Activated T-helper 2 cell treated with anti-CD3 and anti-CD28 coated beads, Interferon-gamma antibody, Interleukin-2, Interleukin-4, amounts not matched to agents 10 μg/mL and 5 μg/mL and 100 μg/mL, durations not matched to agents 14 hours and 24 hours and 36 hours (primary cell): ENCODE measurements at places on chromosomes 5 and 9. TPM values are rescaled to one million over a fixed set of nuclear protein-coding genes. Genes with fewer than 3 reads are reported as not detected.

DNA sequence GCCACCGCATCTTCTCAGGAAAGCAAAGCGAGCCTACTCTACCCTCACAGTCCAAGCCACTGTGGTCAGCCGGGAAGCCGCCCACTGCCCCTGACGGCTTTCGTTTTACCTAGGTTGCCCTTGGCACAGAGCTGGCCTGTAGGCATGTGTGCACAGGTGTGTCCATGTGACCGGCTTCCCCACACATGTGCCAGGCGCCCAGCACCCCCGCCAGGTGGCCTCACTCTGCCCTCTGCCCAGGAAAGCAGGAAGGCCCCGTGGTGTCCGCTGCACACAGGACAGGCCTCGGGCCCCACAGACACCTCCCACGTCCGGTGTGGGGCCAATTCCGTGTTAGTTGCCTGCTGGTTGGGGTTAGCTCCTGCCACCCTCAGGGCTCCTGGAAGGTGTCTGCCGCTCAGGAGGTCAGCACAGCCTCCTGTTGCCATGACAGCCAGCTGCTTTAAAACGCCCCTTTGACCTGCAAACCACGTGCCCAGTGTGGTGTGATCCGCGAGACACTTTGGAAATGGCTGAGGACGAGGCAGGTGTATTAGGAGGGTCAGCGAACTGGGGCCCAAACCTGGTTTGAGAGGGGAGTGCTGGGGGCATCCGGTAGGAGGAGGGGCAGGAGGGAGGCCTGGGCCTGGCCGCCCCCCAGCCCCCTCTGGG is 28.7 kb downstream of the TPPP start:
- no peak for DNase-seq

- DNase-seq: no peak
Observed at GRCh38 chr5:3331819-3332218, 263.8 kb upstream of the IRX1 start.

DNA sequence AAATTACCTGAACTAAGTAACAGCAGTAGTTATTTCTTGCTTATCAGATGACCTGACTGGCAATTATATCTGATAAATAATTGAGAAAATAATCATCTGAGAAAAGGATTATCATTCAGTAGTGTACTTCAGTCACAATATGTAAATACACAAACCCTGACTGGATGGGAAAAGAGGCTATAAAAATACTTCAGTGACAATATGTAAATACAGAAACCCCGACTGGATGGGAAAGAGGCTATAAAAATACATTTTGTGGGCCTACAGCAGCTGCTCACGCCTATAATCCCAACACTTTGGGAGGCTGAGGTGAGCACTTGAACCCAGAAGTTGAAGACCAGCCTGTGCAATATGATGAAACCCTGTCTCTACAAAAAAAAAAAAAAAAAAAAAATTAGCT is 11.1 kb downstream of the UBAP2 start:
- DNase-seq: no peak

DNA sequence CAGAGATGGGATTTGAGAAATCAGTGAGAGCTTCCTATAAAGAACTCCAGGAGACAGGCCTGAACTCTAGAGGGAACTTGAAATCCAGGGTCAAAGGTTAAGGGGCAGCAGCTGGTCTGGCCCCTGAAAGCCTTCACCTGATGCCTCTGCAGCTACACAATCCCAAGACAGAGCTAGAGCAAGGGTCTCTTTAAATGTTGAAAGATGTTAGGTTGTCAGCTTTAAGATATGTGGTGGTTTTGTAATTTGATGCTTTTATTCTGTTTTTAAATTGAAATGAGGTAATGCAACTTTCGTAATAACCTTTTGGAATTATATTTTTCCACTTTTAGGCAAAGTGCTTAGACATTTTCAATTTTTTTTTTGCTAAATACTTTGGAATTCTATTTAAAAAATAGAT is 2.4 kb downstream of the SOWAHA start:
- DNase-seq: no peak

GRCh38 chr5:169696621-169697510 is 59.8 kb downstream of the DOCK2 start:
- DNase-seq: no peak

DNA sequence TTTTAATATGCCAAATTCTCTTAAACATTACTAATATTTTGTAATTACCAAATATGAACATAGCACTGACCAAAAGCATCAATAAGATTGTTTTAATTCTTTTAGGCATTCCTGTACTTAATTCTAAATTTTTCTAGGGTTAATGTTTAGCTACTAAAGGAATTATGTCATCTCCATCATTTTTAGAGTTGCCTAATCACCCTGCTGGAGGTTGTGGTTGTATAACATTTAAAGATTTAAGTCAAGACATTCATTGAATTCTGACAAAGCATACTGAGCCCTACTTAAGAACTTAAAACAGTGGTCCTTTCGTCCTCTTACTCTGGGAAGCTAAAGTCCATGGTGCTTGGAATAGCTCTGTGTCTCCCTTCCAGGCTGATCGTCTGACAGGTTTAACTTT is 28.1 kb upstream of the DAB2 start:
- DNase-seq: no peak

- no peak for DNase-seq
Observed at GRCh38 chr5:132457371-132458225, 33.0 kb downstream of the IRF1 start.

- no peak for DNase-seq
Observed at GRCh38 chr5:50963971-50964745, 297.7 kb downstream of the PARP8 start.

DNA sequence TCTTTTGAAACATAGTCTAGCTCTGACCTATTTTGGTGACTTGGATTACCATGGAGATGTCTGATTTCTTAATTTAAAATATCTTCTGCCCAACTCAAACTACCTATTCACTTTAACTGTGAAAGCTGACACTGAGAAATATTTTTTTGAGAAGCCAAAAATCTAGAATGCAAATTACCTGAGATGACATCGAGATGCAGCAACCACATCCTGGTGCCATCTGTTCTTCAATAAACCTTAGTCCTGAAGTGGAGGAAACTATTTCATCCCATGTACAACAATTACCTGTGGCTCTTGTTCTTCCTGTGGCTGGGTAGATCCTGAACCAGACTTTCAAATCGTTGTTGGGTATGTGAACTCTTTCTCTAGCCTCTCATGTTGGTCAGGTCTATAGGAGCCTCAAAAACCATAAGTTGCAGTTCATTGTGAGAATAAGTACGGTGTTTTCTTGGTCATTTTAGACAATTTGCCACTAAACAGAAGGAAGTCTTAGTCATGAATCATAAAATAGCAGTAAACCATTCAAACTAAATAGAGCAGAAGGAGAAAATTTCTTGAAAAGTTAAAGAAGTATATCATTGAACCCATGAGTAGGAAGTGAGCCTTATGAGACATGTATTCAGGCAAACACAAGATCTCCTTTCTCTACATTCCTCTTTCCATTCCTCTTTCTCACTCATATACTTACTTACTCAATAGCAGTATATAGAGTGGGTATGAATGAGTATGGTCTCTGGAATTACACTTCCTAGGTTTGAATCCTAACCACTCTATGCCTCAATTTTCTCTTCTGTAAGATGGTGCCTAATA is 176.0 kb downstream of the HMHB1 start:
- no peak for DNase-seq

- DNase-seq: no peak
Observed at GRCh38 chr5:59119480-59119879, 536.6 kb downstream of the RAB3C start.

DNA sequence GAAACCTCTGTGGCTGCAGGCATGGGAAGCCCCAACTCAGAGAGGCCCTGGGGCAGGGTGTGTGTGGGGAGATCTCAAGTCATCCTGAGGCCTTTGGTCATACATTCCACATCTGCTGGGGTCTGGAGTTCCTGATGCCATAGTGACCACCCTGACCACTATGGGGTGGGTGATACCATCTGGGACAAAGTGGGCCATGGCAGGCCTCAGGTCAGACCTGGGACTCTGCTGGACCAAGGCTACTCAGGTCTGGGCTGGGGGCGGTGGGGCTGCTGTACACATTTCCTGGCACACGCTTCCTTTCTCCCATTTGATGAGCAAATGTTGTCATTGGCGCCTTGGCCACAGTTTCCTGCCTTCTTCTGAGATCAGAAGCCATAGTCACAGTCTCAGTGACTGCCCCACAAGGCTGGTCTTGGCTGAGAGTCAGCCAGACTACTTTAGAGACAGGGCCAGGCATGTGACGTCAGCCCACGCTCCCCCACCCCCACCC is 15.1 kb upstream of the ACSL6 start:
- no peak for DNase-seq

GRCh38 chr9:15111071-15111470 is 195.9 kb downstream of the TTC39B start:
- DNase-seq: no peak

- no peak for DNase-seq
Observed at GRCh38 chr9:70924895-70925547, 196.4 kb downstream of the TRPM3 start.

DNA sequence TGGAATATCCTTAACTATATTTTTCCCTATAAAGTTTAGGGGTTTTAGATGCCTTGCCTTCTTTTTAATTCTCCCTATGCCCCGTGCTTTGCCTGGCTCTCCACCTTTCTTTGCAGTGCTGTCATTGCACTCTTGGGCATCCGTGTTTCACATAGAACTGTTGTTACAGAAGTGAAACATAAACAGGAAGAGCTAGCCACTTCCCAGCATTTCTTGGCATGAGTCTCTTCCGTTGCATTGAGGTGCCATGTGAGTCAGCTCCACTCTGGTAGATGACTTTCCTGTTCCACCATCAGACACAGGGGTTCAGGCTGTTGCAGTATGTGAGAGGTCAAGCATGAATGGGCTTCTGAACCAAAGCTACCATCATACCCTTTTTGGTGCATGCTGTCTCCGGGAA is 73.4 kb downstream of the ANGPTL2 start:
- peak; percentile 24 for DNase-seq

DNA sequence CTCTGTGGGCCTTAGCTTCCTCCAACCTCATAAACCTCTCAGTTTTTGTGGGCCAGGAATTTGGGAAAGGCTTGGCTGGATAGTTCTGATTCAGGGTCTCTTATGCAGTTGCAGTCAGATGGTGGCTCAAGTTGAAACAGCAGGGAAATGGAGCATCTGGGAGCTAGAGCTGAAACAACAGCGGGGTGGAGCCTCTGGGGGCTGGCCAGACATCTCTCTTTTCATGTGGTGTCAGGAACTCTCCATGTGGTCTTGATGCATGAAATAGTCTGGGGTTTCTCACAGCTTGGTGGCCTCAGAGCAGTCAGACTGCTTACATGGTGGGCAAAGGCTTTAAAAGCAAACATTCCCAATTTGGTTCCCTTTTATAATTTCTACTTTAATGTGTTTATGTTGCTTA is 13.5 kb downstream of the ZNF346 start:
- no peak for DNase-seq

GRCh38 chr9:130555061-130555460 is 24.3 kb upstream of the FUBP3 start:
- DNase-seq: no peak

GRCh38 chr9:130663977-130664250 is 480 bp upstream of the PRDM12 start:
- no peak for DNase-seq

DNA sequence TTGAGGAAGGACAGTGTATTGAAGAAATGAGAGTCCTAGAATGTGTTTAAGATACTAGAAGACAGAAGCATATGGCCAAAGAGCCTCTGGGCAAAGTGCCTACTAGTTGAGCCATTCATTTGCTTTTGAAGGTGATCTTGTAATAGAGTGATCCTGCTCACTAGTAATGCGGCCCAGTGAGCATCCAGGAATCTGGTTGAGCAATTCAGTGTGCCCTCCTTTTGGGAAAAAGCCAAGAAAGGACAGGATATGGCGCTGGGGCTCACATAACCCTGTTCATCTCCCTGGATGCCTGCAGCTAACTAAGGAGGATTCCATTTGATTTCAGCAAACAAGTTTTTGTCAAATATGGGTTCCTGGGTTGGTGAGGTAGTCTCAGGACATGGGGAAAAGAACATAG is 16.3 kb downstream of the ADAM19 start:
- DNase-seq: no peak

GRCh38 chr9:137590123-137590468 is 216 bp downstream of the ZMYND19 start:
- no peak for DNase-seq

DNA sequence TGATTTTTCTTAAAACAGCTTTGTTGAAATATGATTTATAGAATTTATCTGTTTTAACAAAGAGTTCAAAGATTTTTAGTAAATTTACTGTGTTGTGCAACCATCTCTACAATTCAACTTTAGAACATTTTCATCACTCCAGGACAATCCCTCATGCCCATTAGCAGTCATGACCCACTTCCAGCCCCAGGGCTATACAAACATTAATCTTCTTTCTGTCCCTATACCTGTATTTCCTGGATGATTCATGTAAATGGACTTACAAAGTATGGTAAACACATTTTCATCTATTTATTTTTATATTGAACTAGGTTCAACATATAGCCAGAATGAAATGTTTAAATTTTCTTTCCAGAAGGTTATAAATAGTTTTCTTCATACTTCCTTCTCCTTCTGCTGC is 127.8 kb upstream of the CCDC180 start:
- no peak for DNase-seq

DNA sequence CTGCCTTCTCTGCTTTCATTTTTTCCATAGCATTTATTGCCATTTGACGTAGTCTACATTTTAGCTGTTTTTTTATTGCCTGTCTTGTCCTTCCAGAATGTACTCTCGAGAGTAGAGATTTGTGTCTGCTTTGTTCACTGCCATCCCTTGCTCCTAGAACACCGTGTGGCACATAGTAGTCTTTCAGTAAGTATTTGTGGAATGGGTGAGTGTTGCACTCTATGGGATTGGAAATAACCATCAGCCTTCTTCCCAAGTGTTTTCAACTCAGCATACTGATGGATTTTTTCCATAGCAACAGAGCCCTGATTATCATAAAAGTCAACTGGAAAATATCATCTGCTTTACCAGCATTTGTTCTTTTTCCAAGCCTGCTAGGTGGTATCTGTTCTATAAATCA is 462.6 kb downstream of the ENC1 start:
- DNase-seq: no peak

DNA sequence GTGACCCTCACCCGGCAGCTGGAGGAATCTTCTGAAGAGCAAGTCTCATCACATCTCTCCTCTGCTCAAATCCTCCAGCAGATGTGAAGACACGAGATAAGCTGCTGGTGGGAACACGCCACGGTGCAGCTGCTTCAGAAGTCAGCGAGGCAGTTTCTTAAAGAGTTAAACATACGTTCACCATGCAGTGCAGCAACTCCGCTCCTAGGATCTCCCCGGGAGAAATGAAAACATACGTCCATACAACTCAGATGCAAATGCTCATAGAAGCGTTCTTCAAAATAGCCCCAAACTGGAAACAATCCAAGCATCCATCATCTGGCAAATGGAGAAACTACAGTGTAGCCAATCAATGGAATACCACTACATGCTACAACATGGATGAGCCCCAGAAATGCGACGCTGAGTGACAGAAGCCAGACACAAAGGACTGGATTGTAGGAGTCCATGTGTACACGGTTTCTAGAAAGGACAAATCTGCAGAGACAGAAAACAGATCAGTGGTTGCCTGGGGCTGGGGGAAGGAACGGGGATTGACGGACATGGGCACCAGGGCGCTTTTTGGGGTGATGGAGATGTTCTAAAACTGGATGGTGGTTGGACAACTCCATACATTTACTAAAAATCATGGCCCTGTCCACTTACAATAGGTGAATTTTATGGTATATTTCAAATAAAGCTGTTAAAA is 150.6 kb downstream of the COL23A1 start:
- DNase-seq: no peak

Gene CDO1
- 0.18 and 1.2 TPM in 2 replicates for total RNA-seq

Gene RPL37
- 1,583 and 1,632 TPM in 2 replicates for total RNA-seq

Gene SPINK13
- total RNA-seq: not detected in 2 replicates

Gene PCDHAC1
- total RNA-seq: not detected in 2 replicates

Gene PCDHB3
- total RNA-seq: not detected in 2 replicates

Gene PTGR1
- total RNA-seq: 1.4 and 1.8 TPM in 2 replicates

Gene C7
- total RNA-seq: not detected in 2 replicates

Gene IL11RA
- total RNA-seq: 27.4 and 33.8 TPM in 2 replicates

Gene MEGF10
- not detected in 2 replicates for total RNA-seq

Gene OR1L1
- not detected in 2 replicates for total RNA-seq

Gene EIF4E1B
- total RNA-seq: not detected in 2 replicates
